ENCODE measurements at places on chromosomes 2 and 18.
A peak's percentile ranks its signal among the peaks of the same experiment; 100 is the strongest.

GRCh38 chr2:24540011-24540477 lies 49.0 kb downstream of the NCOA1 start:
- no peak for DNase-seq

- DNase-seq, result no peak
Observed at GRCh38 chr2:105519516-105519915, 120.7 kb upstream of the FHL2 start.

- no peak for DNase-seq
Observed at GRCh38 chr2:201156640-201157039, 26.3 kb upstream of the CASP10 start.

GRCh38 chr2:25168256-25169072 lies at the start of gene POMC:
Gene POMC (minus strand): TSS chr2:25168580. CDS start chr2:25164772, 3,808 bp downstream.
- DNase-seq, result no peak

DNA sequence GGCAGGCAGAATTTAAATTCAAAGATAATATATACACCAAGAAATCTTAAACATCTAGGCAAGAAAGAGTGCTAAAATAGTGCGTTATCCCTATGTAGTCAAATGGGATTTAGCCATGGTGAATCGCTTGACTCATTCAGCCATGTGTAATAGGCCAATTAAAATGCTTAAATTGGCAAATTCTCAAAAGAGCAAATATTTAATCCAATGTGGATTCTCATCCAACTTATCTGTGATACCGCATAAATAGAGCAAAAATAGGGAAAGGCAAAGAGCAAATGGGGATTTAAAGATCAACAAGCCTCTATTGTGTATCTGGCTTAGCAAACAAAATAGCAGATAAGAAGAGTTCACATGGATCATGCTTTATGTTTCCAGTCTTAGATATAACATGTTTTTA lies 123.2 kb upstream of the RPRM start:
- no peak for DNase-seq

- DNase-seq, result no peak
Observed at GRCh38 chr2:43934567-43934966, 61.2 kb downstream of the LRPPRC start.

DNA sequence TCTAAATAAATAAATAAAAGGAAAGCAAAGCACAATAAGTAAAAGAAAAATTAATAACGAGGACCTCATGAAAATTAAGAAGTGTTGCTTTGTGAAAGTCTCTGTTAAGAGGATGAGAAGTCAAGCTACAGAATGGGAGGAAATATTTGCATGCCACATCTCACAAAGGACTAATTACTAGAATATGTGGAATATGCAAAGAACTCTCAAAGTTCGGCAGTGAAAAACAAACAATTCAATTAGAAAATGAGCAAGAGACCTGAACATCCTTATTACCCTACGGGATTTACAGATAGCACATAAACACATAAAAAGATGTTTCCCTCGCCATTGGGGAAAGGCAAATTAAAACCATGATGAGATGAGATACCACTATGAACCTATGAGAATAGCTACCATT lies 23.3 kb downstream of the CYP26B1 start:
- DNase-seq, result peak; percentile 27

- no peak for DNase-seq
Observed at GRCh38 chr2:138814123-138814898, 34.1 kb upstream of the NXPH2 start.

DNA sequence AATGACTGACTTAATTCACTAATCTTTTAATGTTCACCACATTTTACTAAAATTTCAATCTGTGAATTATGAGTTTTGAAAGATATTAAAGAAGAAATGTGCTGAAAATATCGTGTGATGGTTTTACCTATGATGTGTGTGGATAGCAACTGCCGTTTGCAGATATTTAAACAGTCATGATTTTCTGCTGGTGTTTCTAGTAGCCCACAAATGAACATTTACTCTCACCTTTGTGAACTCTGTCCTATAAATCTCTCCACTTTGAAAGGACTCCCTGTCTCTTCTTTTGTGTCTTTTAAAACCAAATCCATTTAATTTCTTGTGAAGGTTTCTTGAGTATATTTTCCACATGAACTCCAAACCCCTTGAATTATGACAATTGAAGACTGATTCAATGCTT lies 771.2 kb upstream of the SALL3 start:
- DNase-seq, result no peak

DNA sequence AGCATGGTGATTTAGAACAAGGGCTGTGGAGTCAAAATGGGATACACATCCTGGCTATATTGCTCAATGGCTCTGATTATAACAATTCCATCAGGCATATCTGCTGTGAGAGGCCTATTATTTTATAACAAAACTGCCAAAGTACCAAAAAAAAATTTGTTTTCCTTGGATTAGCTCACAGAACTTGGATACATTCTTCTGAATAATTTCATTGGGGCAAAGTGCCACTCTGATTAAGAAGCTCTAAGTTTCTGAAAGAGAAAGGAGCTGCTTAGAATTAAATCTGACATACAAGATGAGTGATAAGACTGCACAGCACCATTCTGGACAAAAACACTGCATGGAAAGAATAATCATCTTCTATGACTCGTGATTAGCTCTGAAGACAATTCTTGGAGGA lies 85.7 kb downstream of the SMC6 start:
- no peak for DNase-seq

DNA sequence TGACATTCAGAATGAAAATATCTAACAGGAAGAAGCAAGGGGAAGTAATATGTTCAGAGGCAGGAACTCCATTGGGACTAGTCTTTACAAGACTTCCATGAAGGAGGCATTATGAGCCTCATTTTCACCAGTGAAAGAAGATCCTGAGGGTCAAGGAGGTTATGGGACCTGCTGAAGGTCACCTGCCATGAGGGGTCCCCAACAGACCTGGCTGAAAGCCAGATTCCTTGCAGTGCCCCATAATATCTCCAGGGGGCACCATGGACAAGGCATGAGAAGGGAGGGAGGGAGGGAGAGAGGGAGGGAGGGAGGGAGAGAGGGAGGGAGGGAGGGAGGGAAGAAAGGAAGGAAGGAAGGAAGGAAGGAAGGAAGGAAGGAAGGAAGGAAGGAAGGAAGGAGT lies 27.9 kb downstream of the XDH start:
- DNase-seq, result no peak

DNA sequence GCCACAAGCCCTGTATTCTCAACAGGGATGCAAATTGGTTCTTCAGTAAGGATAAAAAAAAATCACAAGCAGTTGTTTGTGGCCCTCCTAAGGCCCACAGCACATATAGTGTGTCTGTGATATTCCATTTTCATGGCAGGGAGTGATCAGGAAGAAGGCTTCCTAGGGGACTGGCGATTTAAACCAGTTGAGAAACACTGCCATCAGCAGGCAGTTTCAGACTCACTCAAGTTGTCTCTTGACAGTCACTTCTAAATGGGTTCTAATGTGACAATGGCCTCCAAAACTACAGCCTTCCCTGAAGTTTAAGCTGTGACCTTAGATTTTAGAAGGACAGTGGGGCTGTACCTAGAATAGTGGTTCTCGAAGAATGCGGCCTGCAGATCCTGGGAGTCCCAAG lies 6.0 kb downstream of the CIAO1 start:
- DNase-seq, result no peak

GRCh38 chr2:112920923-112921532 lies 10.1 kb downstream of the IL37 start:
- DNase-seq, result no peak

All from GM04503 (cell line).